ENCODE measurements at places on chromosomes 2 and 18.

DNA sequence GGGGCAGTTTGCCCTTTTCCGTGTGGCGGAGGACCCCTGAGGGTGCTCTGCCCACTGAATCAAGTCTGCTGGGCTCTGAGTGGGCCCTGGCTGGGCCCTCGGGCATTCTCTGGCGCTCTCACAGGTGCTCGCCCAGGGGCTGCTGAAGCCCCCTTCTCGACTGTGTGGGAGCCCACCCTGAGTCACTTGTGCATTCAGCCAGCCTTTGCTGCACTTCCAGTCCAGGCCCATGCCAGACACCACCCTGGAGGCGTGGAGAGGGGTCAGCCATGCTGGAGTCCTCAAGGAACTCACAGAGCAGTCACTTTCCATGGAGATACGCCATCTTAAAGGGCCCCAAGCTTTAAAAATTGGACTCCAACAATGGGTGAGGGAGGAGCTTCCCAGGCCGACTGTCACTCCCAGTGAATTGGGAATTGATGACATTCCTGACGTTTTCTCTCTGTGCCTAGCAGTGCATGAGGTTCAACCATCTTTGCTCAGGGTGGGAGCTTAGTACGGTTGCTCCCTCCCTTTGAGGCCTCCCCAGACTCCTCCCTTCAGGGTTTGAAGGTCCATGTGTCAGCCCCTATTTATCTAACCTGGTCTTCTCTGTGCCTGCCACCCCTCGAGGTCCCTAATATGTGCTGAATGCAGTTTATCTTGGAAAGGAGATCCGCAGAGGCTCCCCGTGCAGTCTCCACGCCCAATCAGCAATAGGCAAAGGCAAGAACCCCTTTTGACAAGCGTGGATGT lies 71.8 kb upstream of the HS6ST1 start:
- no peak for DNase-seq

DNA sequence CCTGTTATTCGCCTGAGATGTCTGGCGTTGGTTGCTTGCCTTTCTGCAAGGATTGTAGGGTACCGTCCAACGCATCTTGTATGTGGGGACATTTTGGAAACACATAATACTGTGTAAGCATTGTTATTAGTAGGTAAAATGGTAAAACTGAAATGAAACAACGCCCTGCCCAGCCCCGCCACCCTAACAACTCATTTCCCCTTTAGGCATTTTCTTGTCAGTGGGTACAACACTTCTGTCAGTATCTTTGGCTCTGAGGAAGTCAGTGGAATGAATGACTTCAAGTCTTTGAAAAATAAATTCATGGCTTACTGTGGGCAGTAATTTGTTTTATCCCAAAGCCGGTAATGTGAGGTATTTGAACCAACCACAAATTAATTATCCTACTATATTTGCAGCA lies 86.0 kb downstream of the FMNL2 start:
- DNase-seq = no peak

GRCh38 chr2:9010866-9011265 lies 7.4 kb upstream of the MBOAT2 start:
- peak; percentile 85 for DNase-seq

DNA sequence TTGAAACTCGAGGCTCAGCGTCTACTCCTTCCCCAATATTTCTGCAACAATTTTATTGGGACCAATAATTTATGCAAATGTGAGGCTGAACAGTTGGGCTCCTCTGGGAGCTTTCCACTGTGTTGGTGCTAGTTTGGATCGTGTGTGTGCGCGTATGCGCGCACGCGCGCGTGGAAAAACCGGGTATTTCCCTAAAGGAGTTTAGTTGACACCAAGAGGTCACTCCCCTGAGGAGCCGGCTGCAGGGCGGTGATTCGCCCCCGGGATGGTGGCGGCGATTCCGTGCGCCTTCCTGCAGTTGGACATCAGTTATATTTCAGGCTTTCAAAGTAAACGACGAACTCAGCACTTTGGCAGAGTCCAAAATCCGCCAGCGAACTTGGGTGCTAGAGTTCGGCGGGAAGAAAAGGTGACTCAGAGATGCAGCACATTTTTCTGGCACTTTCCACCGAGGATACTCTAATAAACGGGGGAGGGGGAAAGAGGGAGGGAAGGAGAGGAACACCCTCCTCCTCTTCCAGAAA lies 186.5 kb upstream of the FANCL start:
- peak; percentile 16 for DNase-seq

DNA sequence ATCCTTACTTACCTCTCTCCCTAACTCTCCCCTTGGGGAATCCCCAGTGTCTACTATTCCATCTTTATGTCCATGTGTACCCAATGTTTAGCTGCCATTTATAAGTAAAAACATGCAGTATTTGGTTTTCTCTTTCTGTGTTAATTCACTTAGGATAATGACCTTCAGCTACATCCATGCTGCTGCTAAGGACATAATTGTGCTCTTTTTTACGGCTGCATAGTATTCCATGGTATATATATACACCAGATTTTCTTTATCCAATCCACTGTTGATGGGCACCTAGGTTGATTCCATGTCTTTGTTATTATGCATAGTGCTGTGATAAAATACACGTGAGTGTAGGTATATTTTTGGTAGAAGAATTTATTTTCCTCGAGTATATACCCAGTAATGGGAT lies 24.3 kb upstream of the RIOK3 start:
- no peak for DNase-seq

DNA sequence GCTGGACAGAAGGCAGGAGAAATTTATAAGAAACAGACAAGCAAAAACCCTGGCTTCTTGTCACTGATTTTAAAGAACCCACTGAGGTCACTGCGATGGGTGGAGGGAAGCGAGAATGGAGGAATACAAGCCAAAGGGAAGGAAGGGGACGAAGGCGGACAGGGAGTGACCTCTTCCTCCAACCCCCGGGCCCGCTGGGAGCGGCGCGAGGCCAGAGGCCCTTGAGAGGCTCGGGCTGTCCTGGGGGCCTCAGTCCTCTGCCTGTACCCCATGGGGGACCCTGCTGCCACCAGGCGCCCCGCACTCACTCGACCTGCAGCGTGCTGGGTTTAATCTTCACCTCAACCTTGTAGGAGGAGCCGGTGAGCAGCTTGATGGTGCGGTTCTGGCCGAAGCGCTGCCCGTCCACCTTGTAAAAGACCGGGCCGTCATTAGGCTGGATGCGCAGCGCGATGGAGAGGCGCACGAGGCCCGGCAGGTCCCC lies 793 bp downstream of the CNRIP1 start:
- peak; percentile 6 for DNase-seq

Measured in AG10803 (cell line).